Activated T-helper 1 cell treated with anti-CD3 and anti-CD28 coated beads, Interleukin-2, amount 50 U/mL, for 16 hours (primary cell): ENCODE measurements at places on chromosomes 13 and 19.

- DNase-seq, result no peak
Observed at GRCh38 chr13:28043224-28043623, 54.7 kb upstream of the URAD start.

- DNase-seq, result no peak
Observed at GRCh38 chr13:75838366-75839005, 202.4 kb downstream of the LMO7 start.

GRCh38 chr19:33284756-33285155, 17.6 kb downstream of the CEBPA start:
- no peak for DNase-seq

DNA sequence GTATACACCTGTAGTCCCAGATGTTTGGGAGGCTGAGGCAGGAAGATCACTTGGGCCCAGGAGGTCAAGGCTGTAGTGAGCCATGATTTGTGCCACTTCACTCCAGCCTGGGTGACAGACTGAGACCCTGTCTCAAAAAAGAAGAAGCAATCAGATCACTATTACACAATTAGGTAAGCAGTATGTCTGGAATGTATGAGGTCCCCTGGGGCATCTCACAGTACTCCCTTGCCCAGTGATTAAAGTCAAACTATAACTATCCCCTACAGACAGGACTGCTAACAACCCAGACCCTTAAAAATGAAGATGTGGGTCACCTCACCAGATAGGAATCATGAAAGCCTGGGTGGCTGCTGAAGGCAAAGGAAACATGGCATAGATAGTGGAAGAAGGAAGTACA, 9.4 kb upstream of the PAN3 start:
- DNase-seq, result no peak

- no peak for DNase-seq
Observed at GRCh38 chr19:51246164-51246552, 4.7 kb upstream of the SIGLECL1 start.

DNA sequence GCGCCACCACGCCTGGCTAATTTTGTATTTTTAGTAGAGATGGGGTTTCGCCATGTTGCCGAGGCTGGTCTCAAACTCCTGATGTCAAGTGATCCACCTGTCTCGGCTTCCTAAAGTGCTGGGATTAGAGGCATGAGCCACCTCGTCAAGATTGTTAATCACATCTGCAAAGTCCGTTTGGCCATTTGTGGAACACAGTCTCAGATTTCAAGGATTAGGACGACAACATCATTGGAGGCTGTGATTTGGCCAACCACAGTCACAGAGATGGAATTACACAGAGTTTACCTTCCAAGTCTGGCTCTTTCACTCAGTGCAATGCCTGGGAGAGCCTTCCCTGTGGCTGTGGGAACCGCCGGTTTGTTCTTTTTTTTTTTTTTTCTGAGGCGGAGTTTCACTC, 17.8 kb downstream of the SULT2B1 start:
- no peak for DNase-seq

GRCh38 chr19:36572593-36573019, 486 bp downstream of the ZNF529 start:
- no peak for DNase-seq

DNA sequence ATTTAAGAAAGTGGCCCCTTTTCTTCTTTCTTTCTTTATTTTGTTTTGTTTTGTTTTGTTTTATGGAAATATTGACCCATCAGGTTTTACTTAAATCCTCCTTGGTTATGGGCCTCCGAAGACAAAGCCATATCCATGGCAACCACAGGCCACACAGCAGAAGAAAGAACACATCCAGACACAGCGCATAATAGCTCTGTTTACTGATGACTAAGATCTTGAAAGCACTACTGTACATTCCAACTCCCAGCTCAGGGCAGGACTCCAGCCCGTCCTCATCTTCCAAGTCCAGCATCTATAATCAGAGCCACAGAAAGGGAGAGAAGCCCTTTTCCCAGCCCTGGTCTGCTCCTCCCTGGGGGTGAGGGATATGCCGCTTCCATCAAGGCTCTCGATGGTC, 84.3 kb downstream of the NUFIP1 start:
- DNase-seq, result no peak

- DNase-seq, result no peak
Observed at GRCh38 chr13:41200126-41200525, 5.8 kb upstream of the KBTBD7 start.

GRCh38 chr19:21586311-21587116, 81.1 kb downstream of the ZNF429 start:
- DNase-seq, result no peak

- no peak for DNase-seq
Observed at GRCh38 chr19:54287456-54287855, 6.5 kb upstream of the LILRB2 start.

DNA sequence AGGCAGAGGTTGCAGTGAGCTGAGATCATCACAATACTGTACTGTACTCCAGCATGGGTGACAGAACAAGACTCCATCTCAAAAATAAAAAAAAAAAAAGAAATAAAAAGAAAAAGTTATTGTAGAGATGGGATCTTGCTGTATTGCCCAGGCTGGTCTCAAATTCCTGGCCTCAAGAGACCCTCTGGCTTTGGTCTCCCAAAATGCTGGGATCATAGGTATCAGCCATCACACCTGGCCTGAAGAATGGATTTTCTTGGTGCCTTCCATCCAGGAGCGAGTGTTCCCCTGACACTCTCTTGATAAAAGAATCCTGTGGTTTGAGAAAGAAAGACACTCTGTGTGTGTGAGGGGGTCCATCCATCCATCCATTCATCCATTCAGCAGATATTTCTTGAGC, 4.7 kb downstream of the OLFM2 start:
- no peak for DNase-seq

DNA sequence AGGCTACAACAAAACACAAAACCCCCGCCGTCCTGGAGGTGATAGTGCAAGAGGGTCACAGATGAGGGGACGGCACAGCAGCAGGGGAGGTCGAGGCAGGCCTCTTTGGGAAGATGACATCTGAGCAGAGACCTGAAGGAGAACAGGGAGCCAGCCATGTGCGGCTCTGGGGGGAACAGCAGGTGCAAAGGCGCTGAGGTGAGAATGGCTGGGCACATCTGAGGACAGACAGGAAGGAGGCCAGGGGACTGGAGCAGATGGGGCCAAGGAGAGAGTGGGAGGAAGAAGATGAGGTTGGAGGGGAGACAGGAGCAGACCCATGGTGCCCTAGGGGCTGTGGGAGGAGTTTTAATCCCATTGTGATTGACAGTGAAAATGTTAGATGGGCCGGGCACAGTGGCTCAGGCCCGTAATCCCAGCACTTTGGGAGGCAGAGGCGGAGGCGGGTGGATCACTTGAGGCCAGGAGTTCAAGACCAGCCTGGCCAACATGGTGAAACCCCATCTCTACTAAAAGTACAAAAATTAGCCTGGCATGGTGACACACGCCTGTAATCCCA, 1.8 kb upstream of the CKM start:
- DNase-seq, result no peak

- DNase-seq, result no peak
Observed at GRCh38 chr13:112042496-112042895, 24.5 kb upstream of the SOX1 start.

DNA sequence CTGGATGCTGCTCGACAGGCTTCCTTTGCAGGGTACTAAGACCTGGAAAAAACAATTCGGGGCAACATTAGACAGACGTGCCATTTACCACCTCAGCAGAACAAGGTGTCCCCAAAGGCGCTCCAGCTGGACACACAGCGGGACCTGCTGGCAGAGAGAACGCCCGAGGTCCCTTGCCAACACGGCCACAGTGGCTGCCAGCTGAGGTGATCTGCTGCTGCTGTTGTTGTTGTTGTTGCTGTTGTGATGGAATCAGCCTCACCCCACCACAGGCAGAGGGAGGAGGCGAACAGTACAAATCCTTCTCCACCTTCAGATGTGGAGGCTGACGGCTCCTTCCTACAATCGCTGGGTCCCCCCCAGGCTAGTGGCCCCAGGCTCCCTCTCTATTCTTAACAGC, 25.2 kb downstream of the ANKRD27 start:
- DNase-seq, result no peak

DNA sequence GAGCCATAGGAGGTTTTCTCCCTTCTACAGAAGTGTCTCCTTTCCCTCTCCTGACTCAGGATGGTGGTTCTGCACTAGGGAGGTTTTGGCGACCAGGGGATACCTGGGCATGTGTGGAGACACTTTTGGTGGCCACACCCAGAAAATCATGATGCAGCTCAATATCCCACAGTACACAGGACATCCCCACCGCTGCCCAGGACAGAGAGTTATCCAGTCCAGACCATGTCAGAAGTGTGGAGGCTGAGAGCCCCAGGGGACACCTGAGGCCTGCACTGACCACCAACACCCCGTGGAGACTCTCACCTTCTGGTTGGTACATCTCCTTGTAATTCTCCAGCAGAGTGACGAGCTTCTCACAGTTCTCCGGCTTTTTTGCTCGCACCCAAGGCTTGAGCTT, 16.6 kb downstream of the PEG3 start:
- no peak for DNase-seq

GRCh38 chr19:19911150-19911549, 10.4 kb downstream of the ZNF93 start:
- no peak for DNase-seq

- no peak for DNase-seq
Observed at GRCh38 chr19:55258476-55258827, 365 bp downstream of the PPP6R1 start.

GRCh38 chr13:80037505-80037888, 303.4 kb downstream of the SPRY2 start:
- no peak for DNase-seq

DNA sequence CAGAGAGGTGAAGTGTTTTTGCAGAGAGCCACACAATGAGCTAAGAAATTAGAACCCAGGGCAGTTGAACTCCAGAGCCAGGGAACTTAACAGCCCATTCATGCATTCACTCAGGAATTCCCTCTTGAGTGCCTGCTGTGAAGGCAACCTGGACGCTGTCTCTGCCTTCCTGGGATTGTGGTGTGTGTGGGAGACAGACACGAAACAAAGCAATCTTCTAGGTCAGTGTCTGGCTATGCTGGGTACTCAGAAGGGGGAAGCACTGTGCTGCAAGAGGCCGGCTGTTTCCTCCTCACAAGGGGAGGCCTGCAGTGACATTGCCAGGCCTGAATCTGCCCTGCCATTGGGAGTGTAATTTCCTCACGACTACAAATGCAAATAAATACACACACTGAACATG, 9.7 kb downstream of the BCKDHA start:
- DNase-seq, result no peak

DNA sequence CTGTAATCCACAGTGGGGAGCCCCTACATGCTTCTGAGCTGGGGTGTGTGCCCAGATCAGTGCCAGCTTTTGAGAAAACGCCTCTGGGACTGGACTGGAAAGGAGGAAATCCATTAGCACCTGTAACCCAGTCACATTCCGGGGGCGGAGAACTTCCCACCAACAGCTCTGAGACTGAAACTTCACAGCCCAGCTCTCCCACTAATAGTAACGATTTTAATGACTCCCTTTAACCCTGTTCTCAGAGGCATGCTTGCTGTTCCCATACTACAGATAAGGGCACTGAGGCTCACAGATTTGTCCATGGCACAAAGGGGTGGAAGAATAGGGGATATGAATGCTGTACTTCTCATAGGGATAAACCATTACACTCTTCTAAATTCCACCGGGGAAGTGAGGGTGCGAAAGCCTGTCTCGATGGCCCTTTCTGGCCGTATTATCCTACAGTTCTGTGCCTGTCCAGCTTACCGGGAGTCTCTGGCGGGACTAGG, 851 bp downstream of the FBXO46 start:
- DNase-seq, result no peak

DNA sequence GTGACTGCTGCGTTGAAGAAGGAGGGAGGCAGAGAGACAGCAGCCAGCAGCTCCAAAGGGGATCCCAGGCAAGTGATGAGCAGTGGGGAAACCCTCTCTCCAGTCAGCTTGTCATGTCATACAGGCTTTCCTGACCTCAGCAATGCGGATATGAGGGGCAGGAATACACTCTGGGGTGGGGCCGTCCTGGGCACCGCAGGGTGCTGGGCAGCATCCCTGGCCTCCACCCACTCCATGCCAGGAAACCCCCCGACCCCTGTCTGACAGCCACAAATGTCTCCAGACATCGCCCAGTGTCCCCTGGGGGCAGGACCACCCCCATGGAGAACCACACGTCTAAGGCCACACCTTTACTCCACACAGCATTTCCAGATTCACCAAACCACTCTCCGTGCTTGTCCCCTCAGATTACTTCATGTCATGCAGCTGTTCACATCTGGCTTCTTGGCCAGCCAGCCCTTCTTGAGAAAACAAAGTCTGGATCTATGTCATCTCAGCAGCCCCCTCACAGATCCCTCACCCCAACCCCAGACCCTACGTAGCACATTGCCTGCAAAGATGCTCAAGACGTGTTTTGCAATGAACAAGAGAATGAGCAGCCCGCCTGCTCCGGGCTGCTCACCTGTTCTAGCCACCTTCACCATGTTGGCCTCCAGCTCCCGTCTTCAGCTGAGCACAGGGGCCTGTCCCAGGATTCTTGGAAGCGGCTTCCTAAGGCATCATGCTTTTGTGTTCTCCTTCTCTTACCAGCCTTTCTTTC, 46.5 kb downstream of the RFX2 start:
- no peak for DNase-seq
